Activated CD8-positive, alpha-beta memory T cell treated with anti-CD3 and anti-CD28 coated beads for 48 hours (primary cell): ENCODE measurements at places on chromosomes 7 and 10.

GRCh38 chr10:14549496-14549895, 218.8 kb upstream of the FRMD4A start:
- DNase-seq: no peak

DNA sequence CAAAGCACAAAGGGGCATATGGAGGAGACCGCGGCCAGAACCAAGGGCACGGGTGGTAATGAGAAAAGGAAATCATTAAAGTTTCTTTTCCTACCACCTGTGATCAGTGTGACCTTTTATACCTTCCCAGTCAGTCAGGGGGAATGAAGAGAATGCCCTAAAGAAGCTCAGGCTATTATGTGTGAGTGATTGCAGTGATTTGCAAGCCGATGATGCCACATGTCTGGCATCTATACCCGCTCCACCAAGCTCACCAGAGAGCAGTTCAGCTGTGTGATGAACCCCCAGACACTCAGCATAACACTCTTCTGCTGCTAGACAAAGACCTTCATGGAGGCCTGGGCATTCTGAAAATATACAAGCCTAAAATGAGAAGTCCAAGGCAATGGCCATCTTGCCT, 106.2 kb upstream of the AGK start:
- DNase-seq: no peak

GRCh38 chr10:114479307-114479706, 75.0 kb upstream of the AFAP1L2 start:
- no peak for DNase-seq

GRCh38 chr10:51744235-51745000, 45.0 kb upstream of the CSTF2T start:
- no peak for DNase-seq

DNA sequence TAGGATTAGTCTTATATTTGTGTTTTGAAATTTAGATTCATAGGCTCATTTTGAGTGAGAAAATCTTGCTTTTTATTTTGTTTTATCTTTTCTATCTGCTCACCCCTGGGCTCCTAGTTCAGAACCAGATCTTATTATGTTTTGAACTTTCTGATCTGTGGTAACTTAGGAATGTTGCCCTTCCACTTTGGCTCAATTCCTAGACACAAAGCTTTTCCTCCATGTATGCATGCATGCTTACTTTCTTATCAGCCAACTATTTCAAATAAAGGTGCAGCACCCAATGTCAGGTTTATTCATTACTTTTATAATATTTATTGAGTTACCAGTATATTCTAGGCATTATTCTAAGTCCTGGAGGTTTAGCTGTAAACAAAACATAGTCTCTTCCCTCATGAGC, 374.8 kb upstream of the KIAA1217 start:
- DNase-seq: no peak

DNA sequence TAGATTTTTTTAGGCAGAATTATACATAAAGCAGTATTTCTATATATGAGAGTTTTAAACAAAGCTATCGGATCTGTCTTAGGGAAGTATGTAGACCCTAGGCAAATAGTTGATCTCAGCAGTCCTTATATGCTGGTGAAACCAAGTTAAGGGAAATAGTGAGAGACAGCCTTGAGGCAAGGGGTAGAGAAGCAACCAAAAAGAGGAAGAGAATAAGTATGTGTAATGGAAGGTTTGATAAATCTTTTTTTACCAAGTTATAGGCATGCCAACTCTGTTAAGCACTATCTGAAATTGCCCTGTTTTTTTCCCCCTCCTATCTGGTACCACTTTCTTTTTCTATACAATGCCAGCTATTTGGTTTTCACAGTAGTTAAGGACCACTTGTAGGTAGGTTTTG, 19.9 kb downstream of the SPAG6 start:
- no peak for DNase-seq
